ENCODE measurements at places on chromosomes 11 and 22.

- DNase-seq, result no peak
Observed at GRCh38 chr11:70578831-70579230, 180.5 kb downstream of the CTTN start.

- DNase-seq, result no peak
Observed at GRCh38 chr11:32581556-32581955, 2.1 kb upstream of the EIF3M start.

DNA sequence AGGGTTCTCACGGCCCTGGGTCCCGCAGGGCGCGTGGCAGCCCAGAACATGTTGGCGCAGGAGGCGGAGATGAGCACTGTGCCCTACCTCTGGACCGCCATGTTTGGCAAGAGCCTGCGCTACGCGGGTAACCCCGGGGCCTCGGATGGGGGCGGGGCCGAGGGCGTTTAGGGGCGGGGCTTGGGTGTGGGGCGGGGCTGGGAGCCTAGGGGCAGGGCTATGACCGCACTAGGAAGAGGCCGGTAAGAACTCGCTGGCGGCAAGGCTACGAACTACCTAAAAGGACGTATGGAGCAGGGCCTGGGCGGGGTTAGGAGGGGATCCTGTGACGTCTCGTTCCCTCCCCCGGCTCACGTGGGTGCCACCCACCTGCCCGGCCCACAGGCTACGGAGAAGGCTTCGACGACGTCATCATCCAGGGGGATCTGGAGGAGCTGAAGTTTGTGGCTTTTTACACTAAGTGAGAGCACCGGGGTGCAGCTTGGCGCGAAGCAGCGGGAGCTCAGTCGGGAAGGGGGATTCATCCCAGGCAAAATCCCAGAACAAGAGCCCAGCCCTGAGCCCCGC lies 2.8 kb upstream of the LZTR1 start:
- DNase-seq, result peak; percentile 28

- no peak for DNase-seq
Observed at GRCh38 chr22:49961601-49962011, 1.0 kb downstream of the PIM3 start.

- DNase-seq, result peak; percentile 51
Observed at GRCh38 chr22:45284705-45285262, at the start of gene UPK3A. Gene UPK3A (plus strand): TSS chr22:45284949. CDS start chr22:45285014, 65 bp downstream.

GRCh38 chr11:8019314-8020243 lies 32.4 kb downstream of the EIF3F start:
- DNase-seq, result peak; percentile 9

- DNase-seq, result no peak
Observed at GRCh38 chr22:32685512-32685911, 116.0 kb upstream of the TIMP3 start.

- no peak for DNase-seq
Observed at GRCh38 chr11:44306918-44307244, 3.1 kb downstream of the ALX4 start.

DNA sequence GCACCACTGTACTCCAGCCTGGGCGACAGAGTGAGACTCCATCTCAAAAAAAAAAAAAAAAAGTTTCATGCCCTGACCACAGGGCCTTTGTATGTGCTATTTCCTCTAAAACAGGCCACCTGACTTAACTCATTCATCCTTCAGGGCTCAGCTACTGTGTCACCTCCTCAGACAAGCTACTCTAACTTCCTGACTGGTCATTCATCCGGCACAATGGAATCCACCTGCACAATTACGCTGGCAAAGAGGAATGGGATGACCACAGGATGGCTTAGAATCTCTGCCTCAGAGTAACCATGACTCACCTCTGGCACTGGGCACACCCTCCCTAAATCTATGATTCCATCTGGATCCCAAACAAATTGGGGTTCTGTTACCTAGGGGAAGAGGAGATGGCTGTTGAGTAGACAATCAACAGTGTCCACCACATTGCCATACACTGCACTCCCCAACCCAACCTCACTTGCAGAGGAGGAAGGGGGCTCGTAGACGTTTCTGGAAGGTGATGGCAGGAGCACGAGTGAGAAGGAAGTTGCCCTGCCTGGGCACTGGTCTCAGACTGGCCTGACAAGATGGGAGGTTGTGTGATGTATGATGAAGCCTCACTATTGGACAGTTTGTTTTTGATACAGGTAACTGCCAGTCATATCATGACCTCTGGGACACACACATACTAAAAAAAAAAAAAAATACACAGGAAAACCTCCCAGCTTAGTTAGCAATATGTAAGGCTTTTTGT lies 22.8 kb upstream of the HMOX1 start:
- DNase-seq, result no peak

DNA sequence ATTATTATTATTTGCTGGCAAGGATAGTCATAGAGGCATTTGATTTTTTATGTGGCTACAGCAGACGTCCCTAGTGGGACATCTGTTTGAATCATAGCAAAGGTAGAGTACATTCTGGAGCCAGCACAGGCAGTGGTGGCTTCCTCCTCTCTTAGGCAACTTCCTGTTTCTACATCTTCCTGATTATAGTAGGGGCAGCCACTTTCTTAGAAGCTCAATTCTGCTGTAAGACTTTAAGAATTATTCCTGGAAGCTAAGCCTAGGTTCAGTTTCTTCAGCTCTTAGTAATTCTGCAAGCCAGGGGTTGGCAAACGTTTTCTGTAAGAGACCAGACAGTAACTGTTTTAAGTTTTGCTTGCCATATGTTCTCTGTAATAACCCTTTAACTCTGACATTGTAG lies 129.3 kb upstream of the TENM4 start:
- no peak for DNase-seq

DNA sequence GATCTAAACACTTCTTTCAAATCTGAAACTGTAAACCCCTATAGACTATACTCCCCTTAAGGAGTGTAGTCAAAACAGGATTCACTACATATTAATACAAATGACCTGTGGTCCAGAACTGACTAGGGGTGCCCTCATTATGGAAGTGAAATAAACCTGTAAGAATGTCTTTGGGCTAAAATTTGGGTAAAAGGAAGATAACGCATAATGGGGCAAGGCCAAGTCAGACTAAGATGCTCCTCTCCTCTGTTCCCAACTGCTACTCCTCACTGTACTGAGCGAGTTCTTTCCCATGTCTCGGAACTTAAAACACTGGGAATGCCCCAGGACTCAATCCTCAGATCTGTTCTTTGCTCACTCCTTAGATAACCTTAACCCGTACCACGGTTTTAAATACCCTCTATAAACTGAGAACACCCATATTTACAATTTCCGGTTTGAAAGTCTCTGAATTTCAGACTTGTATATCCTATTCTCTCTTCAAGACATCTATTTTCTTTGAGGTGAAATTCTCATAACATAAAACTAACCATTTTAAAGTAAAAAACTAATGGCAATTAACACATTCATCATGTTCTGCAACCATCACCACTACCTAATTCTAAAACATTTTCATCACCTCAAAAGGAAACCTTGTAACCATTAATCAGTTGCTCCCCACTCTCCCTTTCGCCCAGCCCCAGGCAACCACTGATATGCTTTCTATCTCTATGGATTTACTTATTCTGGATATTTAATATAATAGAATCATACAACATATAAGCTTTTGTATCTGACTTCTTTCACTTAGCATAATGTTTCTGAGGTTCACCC lies 4.0 kb downstream of the THAP12 start:
- no peak for DNase-seq

DNA sequence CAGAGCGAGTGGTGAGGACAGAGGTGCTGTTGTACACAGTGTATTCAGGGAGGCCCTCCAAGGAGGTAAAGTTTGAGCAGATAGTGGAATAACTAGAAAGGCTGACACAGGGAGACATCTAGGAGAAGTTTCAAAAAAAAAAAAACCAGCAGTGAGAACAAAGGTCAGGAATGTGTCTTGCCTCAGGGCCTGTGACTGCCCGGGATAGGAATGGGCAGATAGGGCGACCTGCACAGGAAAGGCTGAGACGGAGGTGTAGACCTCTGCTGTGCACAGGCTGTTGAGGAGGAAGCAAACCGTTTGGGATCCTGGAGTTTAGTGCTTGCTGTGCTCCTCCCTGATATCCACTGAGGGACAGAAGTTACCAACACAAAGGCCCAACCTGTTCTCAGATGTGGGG lies 406.5 kb upstream of the B3GAT1 start:
- DNase-seq, result no peak

DNA sequence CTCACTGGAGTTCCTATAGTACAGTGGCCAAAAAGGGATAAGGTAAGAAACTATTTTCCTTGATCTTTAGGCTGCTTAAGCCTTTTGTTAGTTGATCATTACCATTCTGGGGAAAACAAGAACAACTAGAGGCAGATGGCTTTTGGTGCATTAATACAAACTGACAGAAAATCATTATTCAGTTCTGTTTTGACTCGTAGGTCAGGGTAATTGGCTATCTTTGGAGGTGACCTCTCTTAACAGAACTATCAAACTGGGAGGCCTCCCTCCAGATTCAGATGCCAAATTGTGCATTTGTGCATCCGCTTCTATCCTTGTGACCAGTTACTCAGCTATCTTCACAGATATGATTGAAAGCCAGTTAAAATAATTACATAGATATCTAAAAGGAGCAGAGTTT lies 23.2 kb upstream of the GRK2 start:
- DNase-seq, result no peak

DNA sequence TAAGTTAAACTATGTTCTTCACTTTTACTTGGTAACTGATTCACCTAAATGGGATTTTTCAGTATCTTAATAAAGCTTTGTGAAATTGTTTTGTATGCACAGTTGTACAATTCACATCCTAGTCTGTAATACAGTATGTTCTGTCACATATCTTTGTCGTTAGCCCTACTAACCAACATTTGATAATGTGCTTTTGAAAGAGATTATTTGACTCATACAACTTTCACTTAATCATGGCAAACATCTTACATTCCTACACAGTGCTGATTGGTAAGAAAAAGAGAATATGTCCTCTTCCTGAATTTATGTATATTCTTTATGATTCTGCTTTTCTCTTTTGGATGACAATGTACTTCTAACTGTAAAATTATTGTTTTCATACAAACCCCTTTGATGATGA lies 234.5 kb downstream of the METTL15 start:
- no peak for DNase-seq

- no peak for DNase-seq
Observed at GRCh38 chr11:90197377-90197776, 25.5 kb downstream of the CHORDC1 start.

DNA sequence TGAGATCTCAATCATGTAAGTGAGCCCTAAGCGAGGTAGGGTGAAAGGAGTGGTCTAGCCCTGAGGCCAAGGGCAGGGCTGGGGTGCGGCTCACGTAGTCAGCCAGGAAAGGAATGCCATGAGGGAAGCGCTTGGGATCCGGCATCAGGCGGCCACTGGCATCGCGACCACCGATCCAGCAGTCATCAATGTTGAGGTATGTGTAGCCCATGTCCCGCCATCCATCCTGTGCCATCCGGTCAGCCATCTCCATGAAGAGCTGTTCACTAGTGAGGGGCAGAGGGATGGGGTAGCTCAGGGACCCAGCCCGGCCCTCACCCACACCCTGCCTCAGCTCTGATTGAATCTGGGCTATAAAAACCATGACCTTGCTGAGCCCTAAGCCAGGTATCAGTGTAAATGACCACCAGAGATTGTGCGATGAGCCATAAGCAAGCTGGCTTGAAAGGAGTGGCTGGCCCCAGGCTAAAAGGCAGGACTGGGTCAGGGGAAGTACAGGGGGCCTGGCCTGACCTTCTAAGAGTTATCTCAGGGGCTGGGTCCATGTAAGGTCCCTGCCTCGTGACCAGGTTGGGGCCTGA lies 2.9 kb downstream of the NAGA start:
- DNase-seq, result no peak

DNA sequence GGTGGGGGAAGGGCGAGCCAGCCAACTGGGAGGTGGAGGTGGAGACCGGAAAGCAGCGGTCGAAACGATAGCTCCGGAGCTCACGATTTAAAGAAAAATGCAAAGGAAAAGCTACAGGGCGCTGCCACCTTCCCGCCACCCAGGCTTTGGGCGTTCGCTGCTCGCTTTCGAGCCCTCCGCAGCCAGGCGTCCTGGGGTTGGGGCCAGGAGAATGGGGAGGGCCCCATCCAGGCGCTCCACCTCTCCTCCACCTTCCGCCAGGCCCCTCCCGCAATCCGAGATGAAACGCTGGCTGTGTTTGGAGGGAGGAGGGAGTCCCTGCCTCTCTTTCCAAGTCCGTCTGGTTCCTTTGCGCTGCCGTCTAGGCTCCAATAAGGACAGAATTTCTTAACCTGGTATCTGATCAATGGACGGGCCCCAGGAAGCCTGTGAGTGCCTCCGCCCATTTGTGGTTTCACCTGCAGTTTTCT lies 483 bp upstream of the ABTB2 start:
- DNase-seq, result no peak

DNA sequence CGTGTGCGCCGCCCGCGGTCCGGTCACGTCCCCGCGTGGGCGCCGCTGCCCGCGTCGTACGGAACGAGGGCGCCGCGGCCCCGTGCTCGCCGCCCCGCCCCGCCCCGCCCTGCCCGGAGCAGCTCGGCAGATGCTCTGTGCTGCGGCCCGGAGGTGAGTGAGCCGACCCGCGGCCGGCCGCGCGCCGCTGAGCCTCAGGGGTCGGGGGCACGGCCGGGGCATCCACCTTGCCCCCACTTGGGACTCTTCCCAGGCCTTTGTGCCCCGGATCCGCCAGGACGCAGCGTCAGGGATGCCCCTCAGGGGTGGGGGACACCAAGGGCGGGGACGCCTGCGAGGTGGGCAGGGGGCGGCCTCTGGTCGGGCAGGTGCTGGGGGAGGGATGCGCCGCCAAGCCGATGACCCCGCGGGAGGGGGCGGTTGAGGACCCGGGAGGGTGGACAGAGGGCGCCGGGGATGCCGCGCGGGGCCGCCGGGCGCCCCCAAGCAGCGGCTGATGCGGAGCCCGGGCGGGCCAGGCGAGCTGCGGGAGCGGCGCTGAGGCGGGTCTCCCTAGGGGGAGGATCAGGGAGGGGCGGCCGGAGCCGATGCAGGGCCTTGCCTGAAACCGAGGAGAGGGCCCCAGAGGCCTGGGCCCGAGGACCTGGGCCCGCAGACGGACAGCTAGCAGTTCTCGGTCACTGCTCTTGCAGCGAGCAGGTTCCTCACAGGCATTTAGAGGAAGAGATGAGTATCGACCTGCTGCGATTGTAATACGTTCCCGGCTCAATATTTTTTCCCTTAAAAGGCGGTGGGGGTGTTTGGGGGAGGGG lies at the start of gene GNAZ:
TSS of gene GNAZ (plus strand) at position 102 of the 812 bp plus-strand sequence. CDS start 25,177 bp downstream, outside the sequence.
- no peak for DNase-seq

DNA sequence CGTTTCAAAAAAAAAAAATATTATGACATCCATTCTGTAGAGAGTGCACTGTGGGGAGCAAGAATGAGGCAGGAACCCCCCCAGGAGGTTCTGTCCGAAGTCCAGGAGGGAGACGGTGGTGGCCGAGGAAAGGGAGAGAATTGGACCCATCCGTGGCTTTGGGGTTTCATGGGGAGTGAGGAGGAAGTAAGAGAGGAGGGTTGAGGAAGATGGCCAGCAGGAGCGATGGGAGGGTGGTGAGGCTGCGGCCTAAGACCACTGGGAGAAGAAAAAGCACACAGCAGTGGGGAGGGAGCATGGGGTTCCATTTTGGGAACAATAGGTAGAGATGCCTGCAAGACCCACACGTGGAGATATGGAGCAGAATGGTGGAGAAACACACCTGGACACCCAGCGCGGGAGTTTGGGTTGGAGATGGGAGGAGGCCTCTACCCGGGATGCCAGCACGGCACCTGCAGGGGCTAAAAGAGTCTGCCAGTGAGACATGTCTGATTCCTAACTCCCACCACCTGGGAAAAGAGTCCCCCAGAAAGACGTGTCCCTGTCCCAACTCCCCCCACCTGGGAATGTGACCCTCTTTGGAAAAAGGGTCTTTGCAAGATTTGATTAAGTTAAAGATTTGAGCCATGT lies 72.5 kb upstream of the SHANK2 start:
- DNase-seq, result no peak

All from activated T-cell treated with anti-CD3 and anti-CD28 coated beads for 1 hour (primary cell).